IMR-90 (cell line): ENCODE measurements at places on chromosomes 1 and 21. TPM values are rescaled to one million over a fixed set of nuclear protein-coding genes. Genes with fewer than 3 reads are reported as not detected.

- DNase-seq = peak; percentile 44
Measured at GRCh38 chr21:45073301-45074047, 906 bp upstream of the ADARB1 start.

- peak; percentile 77 for DNase-seq
Measured at GRCh38 chr1:227043755-227044154, 103.7 kb downstream of the COQ8A start.

- DNase-seq = peak; percentile 33
Measured at GRCh38 chr1:96973605-96974004, 252.0 kb downstream of the PTBP2 start.

DNA sequence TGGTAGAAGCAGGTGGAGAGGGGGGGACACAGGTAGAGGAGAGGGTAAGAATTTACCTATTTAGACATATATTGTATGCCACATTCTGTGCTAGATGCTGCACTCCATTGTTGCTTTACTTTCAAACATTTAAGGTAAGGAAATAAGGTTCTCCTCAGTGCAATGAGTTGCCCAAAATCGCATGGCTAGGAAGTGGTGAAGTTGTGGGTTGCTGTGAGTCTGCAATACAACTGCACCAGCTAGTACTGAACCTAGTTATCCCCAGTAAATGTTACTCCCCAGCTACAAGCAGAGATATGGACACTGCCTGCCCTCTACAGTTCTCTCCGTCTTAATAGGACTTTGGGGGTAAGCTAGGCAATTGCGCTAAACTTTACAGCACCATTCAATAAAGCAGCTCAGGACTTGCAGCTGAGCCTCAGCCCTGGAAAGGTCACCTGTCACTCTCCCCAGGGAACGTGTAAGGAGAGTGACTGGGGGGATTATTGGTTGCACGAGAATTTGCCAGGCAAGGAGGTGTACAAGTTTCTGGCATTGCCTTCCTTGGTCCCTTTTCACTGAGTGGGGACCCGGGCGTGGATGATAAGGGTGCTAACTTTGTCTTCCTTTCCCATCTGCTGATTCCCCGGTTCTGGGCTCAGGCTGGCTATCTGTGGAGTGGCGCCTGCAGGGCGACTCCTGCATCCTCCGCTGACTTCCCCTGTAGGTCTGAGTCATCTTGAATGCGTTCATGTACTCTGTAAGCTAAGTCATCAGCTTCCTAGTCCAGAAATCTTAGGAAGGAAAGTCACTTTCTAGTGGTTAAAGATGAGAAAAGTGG lies 71.3 kb upstream of the CNTN2 start:
- peak; percentile 63 for DNase-seq

DNA sequence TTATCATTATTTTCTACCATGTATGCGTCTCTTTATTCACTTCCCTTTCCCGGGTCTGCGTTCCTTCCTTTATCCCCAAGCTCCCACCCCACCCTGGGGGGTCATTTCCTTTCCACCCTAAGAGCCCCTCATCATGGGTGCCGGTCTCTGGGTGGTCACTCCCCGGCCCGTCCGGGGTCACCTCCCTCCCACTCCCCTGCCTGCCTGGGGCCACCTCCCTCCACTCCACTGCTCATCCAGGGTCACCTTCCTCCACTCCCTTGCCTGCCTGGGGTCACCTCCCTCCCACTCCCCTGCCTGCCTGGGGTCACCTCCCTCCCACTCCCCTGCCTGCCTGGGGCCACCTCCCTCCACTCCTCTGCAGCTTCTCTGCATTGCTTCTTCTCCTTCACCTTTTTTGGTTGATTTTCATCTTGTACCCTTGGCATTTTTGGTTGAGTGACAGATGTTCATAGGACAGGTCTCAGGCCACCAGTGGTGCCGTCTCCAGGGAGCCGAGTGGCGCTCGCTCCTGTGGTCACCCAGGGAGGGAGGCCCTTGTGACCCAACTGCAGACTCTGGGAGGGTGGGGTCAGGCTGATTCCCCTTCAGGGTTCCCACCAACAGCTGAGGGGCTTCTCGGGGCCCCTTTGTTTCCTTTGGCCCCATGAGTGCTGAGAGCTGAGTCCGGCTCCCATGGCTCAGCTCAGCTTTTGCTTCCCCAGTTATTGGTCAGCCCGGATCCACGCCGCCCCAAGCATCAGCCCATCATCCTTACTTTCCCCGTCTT lies 48.6 kb upstream of the PCBP3 start:
- no peak for DNase-seq

DNA sequence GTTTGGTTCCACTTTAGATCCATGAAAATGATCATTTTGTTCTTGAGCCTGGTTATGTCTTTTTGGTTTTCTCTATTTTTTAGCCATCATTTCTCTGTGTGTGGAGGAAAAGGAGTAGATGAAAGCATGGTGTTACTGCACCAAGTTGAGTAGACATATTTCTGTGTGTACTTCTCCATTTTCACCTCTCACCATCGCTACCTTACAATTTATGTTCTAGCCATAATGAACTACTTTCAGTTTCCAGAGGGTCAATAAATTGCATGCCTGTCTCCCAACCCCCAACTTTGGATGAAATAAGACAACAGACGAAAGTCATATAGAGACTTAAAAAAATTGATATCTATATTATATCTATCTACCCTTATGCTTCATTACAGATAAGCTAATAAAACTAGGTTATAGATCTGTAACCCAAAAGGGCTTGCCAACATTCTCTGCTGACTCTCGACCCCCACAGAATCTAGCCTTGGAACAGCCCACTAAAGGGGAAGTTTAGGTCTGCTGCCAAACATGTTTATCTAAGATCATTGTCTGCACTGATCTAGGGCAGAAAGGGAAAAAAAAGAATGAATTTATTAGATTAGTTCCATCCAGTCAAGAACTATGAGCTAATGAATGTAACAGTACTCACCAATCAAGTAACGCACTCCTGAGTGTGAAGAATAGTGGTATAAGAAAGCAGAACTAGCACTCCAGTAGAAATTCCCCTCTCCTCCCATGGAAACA lies 7.5 kb upstream of the MAN1A2 start:
- no peak for DNase-seq

DNA sequence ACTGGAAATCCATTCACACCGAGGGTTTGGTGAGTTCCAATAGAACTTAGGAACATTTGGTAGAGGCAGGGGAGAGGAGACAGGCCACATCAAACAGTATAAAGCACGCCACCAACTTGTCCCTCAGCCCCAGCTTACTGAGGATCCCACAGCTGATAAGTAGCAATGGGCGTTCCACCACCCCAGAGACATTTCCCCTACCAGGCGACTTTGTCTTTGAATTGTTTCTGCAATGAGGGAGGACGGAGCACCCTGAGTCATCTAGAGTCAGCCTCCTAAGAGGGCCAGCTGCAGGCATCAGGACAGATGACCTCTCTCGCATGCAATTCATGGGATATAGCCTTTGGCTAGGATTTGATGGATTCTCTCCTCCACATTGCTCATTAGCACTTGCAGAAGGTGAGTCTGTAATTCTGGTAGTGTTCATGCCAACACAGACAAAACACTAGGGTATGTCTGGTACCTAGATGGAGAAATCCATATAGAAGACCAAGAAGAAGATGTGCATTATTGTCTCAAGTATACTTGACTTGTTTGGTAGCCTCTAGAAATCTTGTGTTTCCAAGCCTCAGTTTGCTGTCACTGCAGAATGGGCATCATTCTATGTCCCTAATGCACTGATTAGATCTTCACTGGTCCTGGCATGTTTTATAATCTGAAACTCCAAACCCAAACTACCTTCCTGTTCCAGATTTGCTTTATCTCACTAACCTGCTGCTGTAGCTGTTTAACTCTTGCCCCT lies 69.0 kb downstream of the RRAGC start:
- DNase-seq = no peak

- no peak for DNase-seq
Measured at GRCh38 chr1:101284622-101285218, 47.9 kb downstream of the S1PR1 start.

DNA sequence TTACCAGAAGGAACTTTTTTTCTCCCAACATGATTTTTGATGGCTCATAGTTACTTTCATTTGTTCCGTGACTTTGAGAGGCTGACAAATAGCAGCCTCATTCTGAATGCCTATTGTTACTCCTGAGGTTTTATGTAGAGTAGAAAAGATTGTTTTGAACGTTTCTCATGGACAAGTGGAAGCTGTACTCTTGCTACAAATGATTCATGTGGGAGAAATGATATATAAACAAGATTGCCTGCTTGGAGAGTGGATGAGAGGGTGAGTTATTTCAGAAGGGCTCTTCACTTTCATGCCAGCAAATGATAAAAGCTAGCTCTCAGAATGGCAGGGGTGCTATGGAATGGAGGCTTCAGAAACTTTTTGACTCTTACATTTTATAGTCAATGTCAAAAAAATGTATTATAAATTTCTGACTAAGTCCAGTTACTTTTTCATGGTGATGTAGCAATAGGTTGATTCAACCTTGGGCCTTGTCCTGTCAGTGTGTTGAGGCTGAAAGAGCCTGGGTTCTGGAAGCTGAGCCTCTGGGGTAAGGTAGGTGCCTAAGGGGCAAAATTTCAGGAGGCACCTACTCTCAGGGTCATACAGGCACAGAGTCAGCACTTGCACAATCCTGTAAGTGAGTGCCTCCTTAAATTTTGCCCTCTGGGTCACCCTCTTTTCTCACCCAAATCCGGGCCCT lies 19.4 kb downstream of the JUN start:
- DNase-seq = peak; percentile 90

- no peak for DNase-seq
Measured at GRCh38 chr1:208787219-208787618, 543.0 kb upstream of the PLXNA2 start.

GRCh38 chr1:185681034-185681633 lies 53.1 kb upstream of the HMCN1 start:
- DNase-seq = peak; percentile 44

DNA sequence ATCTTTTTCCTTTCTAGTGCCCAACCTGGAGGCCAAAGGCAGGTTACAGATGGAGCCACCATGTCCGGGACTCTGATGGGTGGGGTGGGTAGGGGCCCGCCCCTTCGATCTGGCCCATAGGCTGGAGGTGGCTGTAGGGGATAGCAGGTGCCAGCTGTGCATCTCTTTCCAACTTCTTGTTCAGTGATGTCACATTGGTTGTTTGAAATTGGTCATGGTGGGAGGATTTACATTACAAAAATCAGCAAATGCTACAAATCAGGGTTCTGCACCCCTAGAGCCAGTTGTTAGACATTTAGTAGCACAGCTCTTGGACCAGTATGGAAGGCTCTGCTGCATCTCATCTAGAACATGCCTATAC lies 22.4 kb upstream of the POU3F1 start:
- no peak for DNase-seq

DNA sequence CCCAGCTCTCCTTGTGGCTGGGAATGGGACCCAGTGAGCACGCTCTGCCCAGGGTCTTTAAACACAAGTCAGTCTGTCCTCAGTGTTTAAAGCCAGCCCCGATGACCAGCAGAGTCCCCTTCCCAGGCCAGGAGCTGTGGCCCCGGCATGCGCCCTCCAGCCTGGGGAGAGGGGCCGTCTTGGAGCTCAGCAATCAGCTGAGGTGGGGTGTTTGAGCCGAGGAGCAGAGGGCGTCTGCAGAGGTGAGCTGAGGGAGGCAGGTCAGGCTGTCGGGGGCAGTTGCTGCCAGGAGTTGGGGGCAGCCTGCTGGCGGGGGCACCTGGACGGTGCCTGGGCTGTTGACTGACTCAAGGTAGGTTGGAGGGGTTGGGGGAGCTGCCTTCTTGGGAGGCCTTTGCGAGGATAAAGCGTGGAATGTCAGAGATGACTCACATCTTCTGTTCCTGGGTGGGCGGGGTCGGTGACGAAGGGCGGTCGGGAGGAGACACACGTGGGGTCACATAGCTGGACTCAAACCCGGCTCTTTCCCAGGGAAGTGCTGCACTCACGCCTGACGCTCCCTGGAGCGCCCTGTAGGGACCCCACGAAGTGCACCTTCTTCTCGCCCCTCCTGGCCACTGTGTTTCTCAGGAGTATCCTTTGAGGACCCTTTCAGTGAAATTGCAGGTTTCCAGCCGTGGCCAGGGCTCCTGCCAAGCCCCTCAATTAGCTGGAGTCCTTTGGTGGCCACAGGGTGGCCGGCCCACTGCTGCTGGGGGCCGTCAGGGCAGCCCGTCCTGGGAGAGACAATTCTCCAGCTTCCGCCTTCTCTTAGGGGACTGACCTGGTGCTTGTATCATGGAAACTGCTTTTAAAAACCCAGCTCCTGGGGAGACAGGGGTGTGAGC lies 86.2 kb downstream of the SIK1 start:
- peak; percentile 95 for DNase-seq

GRCh38 chr1:106925750-106926149 lies 130.7 kb upstream of the PRMT6 start:
- DNase-seq = no peak

- no peak for DNase-seq
Measured at GRCh38 chr1:12609469-12610003, 8.5 kb downstream of the DHRS3 start.

- no peak for DNase-seq
Measured at GRCh38 chr1:44500181-44501046, 95.4 kb downstream of the RNF220 start.

DNA sequence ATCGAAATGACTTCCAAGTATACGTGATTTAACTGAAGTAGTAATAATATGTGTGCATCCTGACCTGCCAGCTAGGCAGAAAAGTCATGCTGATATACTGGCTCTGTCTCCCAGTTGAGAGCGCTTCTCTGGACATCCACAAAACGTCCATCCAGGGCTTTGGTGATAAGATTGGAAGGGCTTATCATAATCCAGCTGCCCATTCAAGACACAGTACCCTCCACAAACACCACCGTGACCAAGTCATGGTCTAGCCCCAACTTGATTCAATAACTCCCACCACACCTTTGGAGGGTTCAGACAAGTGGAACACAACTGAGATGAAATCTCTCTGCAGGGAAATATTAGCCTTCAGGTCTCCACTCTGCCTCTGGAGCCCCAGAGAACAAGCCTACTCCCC lies 76.2 kb downstream of the CD46 start:
- no peak for DNase-seq

The C1orf94 gene
- not detected in 2 replicates for total RNA-seq

The C1orf198 gene
- 74.4 and 76.2 TPM in 2 replicates for total RNA-seq

The ARHGEF16 gene
- 0.18 TPM in 1 of 2 replicates, not detected in the other for total RNA-seq

The HPCAL4 gene
- total RNA-seq = not detected in 2 replicates
